Tibial artery (tissue), 4 donors: ENCODE measurements at places on chromosomes 5 and 9.

- no peak overlapping the region for H3K4me3 ChIP-seq
- no peaks in the 10 kb centered on the region for H3K36me3 ChIP-seq
- H3K27ac ChIP-seq: no peak overlapping the region
These were observed 141.5 kb upstream of the ERCC6L2 start for GRCh38 chr9:95733741-95734666.

DNA sequence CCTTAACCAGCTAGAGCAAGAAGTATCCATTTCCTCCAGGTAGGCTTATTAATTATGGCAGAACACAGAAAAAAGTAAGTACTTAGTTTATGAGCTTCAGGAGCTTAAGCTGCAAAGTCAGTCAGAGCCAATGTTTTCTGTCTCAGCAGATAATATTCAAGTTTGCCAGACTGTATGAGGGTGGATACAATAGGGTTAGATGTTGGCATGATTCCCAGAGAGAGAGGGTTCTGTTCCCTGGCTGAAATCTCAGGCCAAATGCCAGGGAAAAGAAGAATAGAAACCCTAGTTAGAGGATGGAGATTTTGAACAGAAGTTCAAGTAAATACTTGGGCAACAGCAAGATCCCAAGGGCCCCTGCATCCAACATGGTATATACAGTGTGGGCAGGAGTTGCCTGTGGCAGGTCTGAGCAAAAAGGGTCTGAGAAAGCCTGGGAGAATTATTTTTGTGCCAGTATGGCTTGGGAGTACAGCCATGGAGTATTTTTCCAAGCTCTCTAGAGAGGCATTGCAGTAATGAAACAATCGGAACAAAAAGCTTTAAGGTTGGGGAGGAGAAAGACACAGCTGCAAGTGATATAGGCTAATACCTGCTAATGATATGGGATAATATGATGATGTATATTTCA lies 31.0 kb upstream of the ISOC1 start:
- no peaks in the 10 kb centered on the region for H3K36me3 ChIP-seq
- peaks cover 7% of the 10 kb centered on the region for H3K4me1 ChIP-seq
- H3K4me3 ChIP-seq: no peak overlapping the region

DNA sequence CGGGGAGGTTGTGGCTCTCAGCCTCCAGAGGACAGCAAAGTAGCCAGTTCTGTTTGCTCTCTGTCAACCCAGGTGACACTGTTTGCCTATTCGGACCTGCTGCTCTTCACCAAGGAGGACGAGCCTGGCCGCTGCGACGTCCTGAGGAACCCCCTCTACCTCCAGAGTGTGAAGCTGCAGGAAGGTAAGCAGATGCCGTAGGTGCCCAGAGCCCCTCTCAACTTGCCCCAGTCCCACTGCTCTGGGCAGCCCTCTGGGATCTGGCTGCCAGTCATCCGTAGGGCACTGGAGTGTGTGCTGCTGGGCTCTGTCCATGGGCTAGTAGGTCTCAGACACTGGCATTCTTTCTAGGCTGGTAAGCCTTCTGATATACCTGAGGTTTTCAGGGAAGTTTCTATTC lies 59.3 kb downstream of the RGS3 start:
- peak overlapping the region; percentile 83 for H3K27ac ChIP-seq
- H3K36me3 ChIP-seq: no peaks in the 10 kb centered on the region
- no peak overlapping the region for H3K4me3 ChIP-seq
- H3K27me3 ChIP-seq: no peaks in the 10 kb centered on the region
- peaks cover 77% of the 10 kb centered on the region for H3K4me1 ChIP-seq
- no peak for DNase-seq

DNA sequence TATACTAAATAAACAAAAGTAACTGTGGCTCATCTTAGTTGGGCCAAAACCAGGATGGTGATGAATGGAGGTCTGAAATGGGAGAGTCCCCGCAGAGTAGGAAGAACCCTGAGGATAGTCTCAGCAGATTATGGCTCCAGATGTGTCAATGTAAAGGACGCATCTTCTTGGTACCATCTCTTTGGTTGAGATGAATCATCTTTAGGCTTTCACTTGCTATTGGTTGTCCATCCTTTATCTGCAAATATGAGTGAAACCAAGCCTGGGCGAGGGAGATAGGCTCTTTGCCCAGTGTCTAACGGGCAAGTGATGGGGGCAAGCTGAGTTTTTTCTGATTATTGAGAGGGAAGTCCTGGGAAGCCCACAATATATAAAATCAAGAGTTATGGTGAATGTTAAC lies 19.4 kb upstream of the LCP2 start:
- no peaks in the 10 kb centered on the region for H3K36me3 ChIP-seq
- no peak overlapping the region for H3K27ac ChIP-seq
- peaks cover 14% of the 10 kb centered on the region for H3K4me1 ChIP-seq
- DNase-seq: no peak
- H3K4me3 ChIP-seq: no peak overlapping the region
- no peaks in the 10 kb centered on the region for H3K27me3 ChIP-seq

DNA sequence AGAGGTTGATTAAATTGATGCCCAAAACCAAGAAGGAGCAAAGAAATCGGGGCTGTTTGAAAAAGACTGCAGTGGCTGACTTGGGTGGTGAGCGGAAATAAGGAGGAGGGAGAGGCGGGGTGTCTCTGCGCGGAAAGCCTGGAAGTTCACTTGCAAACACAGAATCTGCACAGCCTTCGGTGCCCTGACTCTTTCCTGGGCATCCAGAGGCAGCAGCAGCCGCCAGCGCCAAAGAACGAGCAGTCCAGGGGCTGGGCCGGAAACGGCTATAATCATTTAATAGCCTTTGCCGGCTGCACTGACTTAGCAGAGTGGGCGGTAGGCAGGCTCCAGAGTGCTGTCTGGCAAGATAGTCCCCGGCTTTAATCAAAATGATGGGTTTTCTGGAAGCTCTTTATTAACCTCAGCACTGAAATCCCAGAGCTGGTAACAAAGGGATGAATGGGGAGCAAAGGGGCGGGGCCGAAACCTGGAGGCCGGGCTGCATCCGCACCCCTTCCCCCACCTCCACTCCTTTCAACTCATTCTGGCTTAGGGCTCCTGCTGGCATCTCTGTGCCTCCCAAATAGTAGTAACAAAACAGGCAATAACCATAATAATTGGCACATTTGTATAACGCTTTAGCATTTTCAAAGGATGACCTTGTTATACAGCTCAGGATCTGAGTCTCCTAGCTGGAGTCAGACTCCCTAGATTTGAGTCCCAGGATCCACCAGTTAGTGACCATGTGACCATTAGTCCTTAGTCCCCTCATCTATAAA lies 35.7 kb downstream of the PCDHAC2 start:
- no peak overlapping the region for H3K27ac ChIP-seq
- no peak for DNase-seq
- no peaks in the 10 kb centered on the region for H3K36me3 ChIP-seq
- H3K4me1 ChIP-seq: no peaks in the 10 kb centered on the region
- H3K4me3 ChIP-seq: peak overlapping the region; percentile 1

DNA sequence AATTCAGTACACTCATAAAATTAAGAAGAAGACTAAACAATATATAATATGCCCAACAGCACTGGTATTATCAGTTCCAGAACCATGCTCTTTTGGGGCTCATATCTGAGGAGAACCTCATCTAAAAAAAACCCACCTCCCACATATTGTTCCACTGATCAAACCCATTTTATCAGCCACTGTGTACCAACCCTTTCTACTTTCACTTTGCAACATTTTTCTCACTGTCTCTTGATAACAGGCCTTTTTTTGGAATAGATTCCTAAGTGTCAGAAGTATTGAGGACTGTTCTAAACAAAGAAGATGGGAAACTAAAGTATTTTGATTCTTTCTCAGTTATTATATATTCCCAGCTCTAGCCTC lies 173.2 kb downstream of the GABRB2 start:
- no peaks in the 10 kb centered on the region for H3K36me3 ChIP-seq
- H3K4me1 ChIP-seq: no peaks in the 10 kb centered on the region
- no peak overlapping the region for H3K27ac ChIP-seq
- no peak for DNase-seq
- H3K4me3 ChIP-seq: no peak overlapping the region

- no peak overlapping the region for H3K4me3 ChIP-seq
- no peak for DNase-seq
- H3K36me3 ChIP-seq: no peaks in the 10 kb centered on the region
- H3K4me1 ChIP-seq: no peaks in the 10 kb centered on the region
- no peaks in the 10 kb centered on the region for H3K27me3 ChIP-seq
These were observed 686.5 kb upstream of the ADAMTS16 start for GRCh38 chr5:4453655-4454054.

DNA sequence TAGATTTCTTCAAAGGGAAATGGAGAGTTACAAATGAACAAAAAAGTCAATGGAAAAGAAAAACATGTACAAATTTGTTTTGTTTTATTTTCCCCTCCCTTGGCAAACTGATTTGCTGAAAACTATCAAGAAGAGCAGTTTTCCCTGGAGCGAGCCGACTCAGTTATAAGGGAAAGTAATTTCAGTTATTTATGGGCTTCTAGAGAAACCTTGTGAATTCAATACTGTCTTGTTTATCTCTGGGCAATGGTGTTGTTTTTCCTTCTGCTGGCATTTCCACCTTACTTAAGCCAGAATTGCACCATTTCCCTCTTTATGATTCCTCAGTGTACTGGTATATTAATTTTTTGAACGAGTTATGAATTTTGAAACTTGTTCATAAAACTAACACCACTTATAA lies 1163.6 kb downstream of the CDH12 start:
- no peak overlapping the region for H3K27ac ChIP-seq
- no peak overlapping the region for H3K4me3 ChIP-seq
- H3K4me1 ChIP-seq: no peaks in the 10 kb centered on the region

DNA sequence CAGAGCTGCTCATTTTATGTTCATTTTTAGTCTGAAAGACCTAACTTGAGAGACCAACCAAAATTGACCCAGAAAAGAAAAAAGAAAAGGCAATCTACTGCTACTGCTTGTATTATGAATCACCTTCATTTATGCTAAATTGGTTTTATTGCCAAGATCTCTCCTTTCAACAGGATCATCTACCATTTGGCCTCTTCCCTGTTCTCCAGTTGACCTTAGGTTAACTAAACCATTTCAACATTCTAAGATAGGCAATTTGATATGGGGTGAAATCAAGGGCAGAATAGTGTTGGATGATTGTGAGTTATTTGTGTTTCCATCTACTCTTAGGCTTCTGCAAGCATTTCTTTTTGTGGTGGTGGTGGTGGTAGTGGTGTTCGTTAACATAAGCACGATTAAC lies 48.3 kb upstream of the POU4F3 start:
- H3K27ac ChIP-seq: no peak overlapping the region
- no peaks in the 10 kb centered on the region for H3K4me1 ChIP-seq
- no peaks in the 10 kb centered on the region for H3K27me3 ChIP-seq
- DNase-seq: no peak

DNA sequence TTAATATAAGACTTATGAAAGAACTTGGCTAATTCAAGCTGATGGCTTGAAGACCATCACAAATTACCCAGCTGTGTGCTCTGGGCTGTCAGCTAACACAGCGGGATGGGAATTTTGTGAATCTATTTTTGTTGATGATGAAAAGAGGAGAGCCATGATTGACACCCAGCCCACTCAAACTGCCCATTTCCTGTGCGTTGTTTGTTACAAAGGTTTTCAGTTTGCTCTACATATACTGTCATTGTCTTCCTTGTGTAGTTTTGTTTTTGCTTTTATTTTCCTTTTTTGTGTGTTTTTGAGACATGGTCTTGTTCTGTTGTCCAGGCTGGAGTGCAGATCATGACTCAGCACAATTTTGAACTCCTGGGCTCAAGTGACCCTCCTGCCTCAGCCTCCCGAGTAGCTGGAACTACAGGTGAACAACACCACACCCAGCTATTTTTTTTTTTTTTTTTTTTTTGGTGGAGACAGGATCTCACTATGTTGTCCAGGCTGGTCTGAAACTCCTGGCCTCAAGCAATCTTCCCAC lies 400.3 kb downstream of the ICE1 start:
- no peaks in the 10 kb centered on the region for H3K36me3 ChIP-seq
- H3K4me3 ChIP-seq: no peak overlapping the region
- H3K27me3 ChIP-seq: no peaks in the 10 kb centered on the region
- H3K4me1 ChIP-seq: no peaks in the 10 kb centered on the region
- no peak for DNase-seq
- no peak overlapping the region for H3K27ac ChIP-seq

- no peak overlapping the region for H3K4me3 ChIP-seq
- no peak overlapping the region for H3K27ac ChIP-seq
- no peaks in the 10 kb centered on the region for H3K36me3 ChIP-seq
- no peaks in the 10 kb centered on the region for H3K27me3 ChIP-seq
These were observed 126.7 kb downstream of the PPP2R2B start for GRCh38 chr5:146751781-146752401.

DNA sequence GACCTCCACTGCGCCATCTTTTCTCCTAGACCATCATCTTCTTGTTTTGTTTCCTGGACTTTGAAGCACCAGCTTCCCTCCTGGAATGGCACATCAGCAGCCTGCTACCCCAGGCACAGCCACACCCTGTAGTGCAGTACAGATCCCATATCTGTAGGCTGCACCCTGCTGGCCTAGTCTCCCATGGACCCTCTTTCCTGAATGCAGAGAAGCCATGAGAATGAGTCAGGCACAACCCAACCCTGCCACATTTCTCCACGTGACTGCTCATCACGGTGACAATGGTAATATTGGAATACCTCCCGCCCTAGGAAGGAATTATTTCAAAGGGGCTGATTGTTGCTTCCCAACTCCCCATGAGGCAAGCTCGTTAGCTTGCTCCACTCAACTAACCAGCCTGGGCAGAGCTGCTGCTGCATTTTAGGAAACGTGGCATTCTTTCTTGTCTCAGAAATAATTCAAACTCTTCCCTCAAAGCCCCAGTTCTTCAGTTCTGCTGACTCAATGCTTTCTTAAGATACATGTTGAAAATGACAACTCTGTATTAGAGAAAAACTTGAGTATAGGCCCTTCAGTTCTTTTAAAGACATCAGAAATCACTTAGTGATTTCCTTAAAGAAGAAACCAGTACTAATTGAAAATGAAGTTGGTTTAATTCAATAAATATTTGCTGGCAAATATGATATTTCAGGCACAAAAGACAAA lies 328.1 kb downstream of the MLLT3 start:
- DNase-seq: no peak
- no peaks in the 10 kb centered on the region for H3K36me3 ChIP-seq
- no peak overlapping the region for H3K27ac ChIP-seq
- H3K4me1 ChIP-seq: no peaks in the 10 kb centered on the region

GRCh38 chr5:168696611-168697010 lies 117.4 kb upstream of the PANK3 start:
- DNase-seq: no peak
- peaks cover 16% of the 10 kb centered on the region for H3K4me1 ChIP-seq
- H3K36me3 ChIP-seq: peaks cover 19% of the 10 kb centered on the region
- no peak overlapping the region for H3K27ac ChIP-seq
- no peaks in the 10 kb centered on the region for H3K27me3 ChIP-seq
- H3K4me3 ChIP-seq: no peak overlapping the region

- H3K36me3 ChIP-seq: no peaks in the 10 kb centered on the region
- no peak overlapping the region for H3K27ac ChIP-seq
- DNase-seq: no peak
These were observed 3.3 kb upstream of the TTC39B start for GRCh38 chr9:15310107-15310850.

DNA sequence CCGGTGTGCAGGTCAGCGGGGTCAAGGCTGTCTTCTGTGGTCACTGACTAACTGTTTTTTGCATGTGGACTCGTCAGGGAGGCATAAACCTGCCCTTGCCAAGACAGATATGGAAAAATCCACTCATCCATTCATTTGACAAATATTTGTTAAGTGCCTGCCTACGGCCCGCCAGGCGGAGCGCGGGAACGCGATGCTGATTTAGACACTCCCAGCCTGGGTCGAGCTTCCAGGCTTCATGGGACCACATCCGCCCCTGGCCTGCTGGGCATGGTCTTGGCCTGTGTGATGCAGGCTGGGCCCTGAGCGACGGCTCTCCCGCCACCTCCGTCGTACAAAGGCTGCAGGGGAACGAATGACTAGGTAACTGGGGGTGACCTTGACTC lies 18.1 kb downstream of the MYMK start:
- H3K27me3 ChIP-seq: no peaks in the 10 kb centered on the region
- H3K36me3 ChIP-seq: no peaks in the 10 kb centered on the region
- DNase-seq: peak; percentile 87
- H3K4me1 ChIP-seq: no peaks in the 10 kb centered on the region
- no peak overlapping the region for H3K27ac ChIP-seq
- H3K4me3 ChIP-seq: no peak overlapping the region
